Sciatic nerve (tissue), 2 donors: ENCODE measurements at places on chromosomes 16 and 17. TPM values are rescaled to one million over a fixed set of nuclear protein-coding genes. Genes with fewer than 3 reads are reported as not detected.

The RUNDC3A gene
- 2.9 TPM for total RNA-seq

GRCh38 chr16:81437865-81438264 is 6.7 kb upstream of the CMIP start:
- no peak for DNase-seq

The SOCS7 gene
- 24.6 TPM for total RNA-seq

DNA sequence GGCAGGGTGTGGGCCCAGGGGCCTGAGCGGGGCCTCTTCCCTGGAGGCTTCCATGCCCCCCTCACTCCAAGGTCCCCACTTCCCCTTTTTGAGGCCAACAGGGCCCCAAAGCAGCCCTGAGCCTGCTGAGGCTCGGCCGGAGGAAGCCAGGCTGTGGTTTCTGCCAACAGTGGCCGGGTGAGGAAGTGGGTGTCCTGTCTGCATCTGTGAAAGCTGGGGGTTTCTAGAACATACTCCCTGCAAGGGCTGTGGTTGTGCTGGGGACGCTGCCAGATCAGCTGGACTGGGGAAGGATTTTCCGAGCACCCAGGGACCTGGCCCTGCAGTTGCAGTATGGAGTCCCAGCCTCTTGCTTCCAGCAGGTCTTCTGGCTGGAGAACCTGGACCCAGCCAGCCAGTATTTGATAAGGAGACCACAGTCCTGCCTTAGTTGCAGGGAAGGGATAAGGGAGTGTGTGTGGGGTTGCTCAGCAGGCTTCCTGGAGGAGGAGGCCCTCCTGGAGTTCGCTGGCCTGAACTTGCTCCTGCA is 15.7 kb downstream of the ADCY7 start:
- peak; percentile 81 for DNase-seq

DNA sequence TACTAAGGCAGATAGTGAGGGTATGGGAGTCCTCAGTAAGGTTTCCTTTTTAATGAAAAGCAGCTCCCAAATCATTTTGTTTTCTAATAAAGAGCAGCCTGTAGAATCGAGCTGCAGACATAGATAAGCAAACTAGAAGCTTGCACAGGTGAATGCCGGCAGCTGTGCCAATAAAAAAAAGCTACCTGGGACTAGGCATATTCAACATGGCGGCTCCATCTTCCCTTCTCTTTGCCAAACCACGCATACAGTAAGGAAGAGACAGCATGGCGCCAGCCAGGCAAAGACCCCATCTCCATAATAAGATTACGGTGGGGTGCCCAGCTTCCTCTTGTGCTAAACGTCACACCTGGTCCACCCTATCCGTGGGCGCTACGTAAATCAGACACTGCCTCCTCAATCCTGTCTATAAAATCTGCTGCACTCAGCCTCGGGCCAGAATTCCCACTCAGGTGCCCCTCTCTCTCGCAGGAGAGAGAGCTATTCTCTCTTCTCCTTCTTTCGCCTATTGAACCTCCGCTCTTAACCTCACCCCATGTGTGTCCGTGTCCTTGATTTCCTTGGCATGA is 92.7 kb upstream of the FA2H start:
- DNase-seq, result no peak

The C17orf67 gene
- 6.2 TPM for total RNA-seq

DNA sequence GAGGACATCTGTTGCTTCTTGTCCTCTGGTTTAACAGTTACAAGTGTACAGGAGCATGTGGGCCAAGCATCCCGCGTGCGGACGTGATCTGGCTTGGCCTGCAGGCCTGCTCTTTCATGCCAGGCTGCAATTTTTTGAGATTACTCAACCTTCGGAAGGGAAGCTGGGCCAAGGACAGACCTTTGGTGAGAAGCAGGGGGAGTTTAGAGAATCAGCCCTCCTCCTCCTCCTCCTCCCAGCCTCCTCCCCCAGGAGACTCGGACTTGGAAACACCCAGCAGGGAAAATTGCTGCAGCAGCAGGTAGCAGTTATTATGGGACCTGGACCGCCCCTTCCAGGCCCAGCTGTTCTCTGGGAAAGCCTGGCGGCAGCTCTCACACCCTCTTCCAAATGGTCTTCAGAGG is 5.1 kb upstream of the KLHL36 start:
- peak; percentile 80 for DNase-seq

GRCh38 chr16:64321066-64321465 is 800.8 kb downstream of the CDH11 start:
- no peak for DNase-seq
